GM23248 (cell line): ENCODE measurements at places on chromosomes 4 and X. TPM values are rescaled to one million over a fixed set of nuclear protein-coding genes. Genes with fewer than 3 reads are reported as not detected.

DNA sequence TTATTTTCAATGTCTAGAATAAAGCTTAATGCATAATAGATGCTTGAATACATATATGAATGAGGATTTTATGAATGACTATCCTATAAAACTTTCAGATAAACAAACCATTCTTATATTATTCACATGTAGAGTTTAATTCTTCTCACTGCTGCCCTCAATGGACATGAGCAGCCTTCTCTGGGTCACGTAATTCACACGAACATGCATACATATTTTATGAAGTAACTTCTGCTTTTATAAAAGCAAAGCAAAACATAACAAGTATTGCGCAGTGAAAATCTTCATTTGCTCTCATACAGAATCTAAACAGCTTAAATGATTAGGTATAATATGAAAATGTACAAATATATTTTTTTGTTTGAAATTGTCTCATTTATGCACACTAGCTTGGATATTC is 116.7 kb downstream of the TMA16 start:
- no peaks in the 10 kb centered on the region for H3K36me3 ChIP-seq
- no peaks in the 10 kb centered on the region for H3K4me1 ChIP-seq
- H3K27ac ChIP-seq, result no peak overlapping the region
- H3K4me3 ChIP-seq, result no peak overlapping the region

DNA sequence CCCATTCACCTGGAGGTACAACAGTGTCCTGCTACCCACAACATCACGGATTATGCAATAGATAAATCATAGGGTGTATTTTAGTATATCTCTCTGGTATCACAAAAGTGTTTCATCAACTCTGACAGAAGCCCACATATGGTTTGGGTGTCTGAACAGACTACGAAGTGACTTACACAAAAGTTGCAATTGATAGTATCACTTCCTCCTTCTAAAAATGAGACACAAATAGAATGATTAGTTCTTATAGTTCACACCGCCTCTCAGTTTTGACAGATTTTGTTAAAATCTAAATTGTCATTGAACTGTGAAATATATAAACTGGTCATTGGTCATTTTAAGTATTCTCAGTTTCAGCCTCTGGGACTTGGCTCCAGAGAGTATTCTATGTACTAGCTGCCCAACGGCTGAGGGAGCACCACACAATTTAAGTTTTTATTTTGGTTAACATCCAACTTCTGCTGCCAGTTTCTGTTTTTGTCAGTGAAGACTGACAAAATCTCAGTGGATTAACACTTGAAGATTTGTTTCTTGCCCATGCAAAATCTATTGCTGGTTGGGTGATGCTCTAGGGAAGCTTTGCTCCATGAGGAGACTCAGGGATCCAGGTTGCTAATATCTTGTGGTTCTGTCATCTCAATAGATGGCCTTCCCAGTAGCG is 113.8 kb upstream of the PUDP start:
- peaks cover 14% of the 10 kb centered on the region for H3K4me1 ChIP-seq
- H3K4me3 ChIP-seq, result no peak overlapping the region
- DNase-seq, result no peak
- no peak overlapping the region for H3K27ac ChIP-seq

- no peaks in the 10 kb centered on the region for H3K27me3 ChIP-seq
- DNase-seq, result peak; percentile 79
- peaks cover 7% of the 10 kb centered on the region; the same call in 1 of the 2 replicates for H3K4me1 ChIP-seq
- peak overlapping the region; percentile 97 for H3K4me3 ChIP-seq
Observed at GRCh38 chr4:173531086-173531965, 1.3 kb upstream of the HAND2 start.

DNA sequence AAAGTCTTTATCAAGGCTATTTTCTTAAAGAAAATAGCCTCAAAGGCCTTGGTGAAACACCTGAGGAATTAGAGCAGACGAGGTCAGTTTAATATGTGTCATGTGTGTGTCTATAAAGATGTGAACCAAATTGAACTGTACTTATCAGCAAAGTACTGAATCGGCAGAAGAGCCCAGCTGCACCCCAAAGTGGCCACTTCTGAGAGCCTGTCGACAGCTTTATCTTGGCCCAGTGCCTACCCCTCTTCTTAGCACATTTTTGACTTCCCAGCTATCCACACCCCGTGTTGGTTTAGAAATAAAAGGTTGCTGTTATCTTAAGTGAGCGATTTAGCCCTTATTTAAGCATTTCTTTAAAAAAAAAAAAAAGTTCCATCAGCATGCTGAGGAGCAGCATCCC is 329.7 kb downstream of the FBXW7 start:
- no peaks in the 10 kb centered on the region for H3K36me3 ChIP-seq
- no peaks in the 10 kb centered on the region for H3K27me3 ChIP-seq
- H3K4me1 ChIP-seq, result no peaks in the 10 kb centered on the region; the same call in 1 of the 2 replicates
- H3K27ac ChIP-seq, result no peak overlapping the region

GRCh38 chr4:90977726-90978125 is 850.5 kb downstream of the CCSER1 start:
- DNase-seq, result no peak
- H3K4me1 ChIP-seq, result no peaks in the 10 kb centered on the region
- no peaks in the 10 kb centered on the region for H3K27me3 ChIP-seq
- H3K4me3 ChIP-seq, result no peak overlapping the region
- H3K27ac ChIP-seq, result no peak overlapping the region

DNA sequence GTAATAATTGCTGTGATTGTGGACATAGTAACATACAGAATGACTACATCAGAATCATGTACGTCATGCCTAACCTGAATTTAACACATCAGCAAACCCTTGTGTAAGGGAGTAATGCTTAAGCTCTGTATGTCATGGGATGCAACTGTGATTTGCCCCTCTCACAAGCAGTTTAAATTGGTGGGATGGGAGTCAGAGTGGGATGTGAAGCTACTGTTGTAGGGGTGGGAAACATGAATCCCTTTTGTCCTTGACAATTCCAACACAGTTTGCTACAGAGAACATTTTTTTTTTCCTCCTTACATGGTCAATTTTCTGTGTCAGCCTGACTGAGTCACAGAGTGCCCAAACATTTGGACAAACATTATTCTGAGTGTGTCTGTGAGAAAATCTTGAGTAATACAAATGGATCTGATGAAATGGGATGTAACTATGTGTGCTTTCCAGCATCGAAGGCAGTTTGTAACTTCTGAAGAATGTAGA is 392.8 kb downstream of the GPM6A start:
- DNase-seq, result peak; percentile 96
- peaks cover 62% of the 10 kb centered on the region for H3K4me1 ChIP-seq
- no peaks in the 10 kb centered on the region for H3K36me3 ChIP-seq
- no peaks in the 10 kb centered on the region for H3K27me3 ChIP-seq
- no peak overlapping the region for H3K4me3 ChIP-seq
- H3K27ac ChIP-seq, result peak overlapping the region; percentile 97

DNA sequence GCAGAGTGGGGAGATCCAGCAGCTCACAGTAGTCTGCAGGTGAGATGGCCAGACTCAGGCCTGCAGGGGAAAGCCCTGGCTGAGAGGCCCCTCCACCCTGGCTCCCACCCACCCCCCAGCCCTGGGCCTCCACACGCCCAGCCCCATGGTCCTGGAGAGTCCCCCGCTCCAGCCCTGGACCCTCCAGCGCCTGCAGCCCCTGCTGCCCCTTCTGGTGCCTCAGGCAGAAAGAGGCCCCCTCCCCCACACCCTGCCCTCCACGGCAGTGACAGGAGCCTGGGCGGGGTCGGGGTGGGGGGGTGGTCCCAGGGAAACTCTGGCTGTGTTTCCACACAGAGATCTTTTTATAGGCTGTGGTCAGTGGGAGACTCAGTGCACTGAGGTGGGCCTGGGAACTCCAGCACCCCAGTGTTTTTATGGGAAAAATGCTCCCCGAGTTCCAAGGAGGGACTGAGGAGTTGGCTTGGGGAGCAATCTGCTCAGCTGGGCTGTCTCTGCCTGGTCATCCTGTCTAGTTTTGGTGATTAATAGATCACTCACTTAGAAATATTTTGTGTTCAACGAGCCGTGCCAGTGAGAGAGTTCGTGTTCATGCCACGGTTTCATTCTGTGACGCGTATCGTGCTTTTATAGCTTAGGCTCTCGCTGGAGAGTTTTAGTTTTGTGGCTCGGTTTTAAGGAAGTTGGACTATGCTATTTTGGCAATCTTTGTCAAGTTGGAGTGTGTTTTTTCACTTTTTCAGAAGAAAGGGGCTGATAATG is 53.1 kb upstream of the HGFAC start:
- H3K27me3 ChIP-seq, result no peaks in the 10 kb centered on the region
- H3K4me3 ChIP-seq, result peak overlapping the region; percentile 69
- no peaks in the 10 kb centered on the region for H3K36me3 ChIP-seq
- DNase-seq, result peak; percentile 94
- peaks cover 18% of the 10 kb centered on the region for H3K4me1 ChIP-seq
- H3K27ac ChIP-seq, result peak overlapping the region; percentile 94

DNA sequence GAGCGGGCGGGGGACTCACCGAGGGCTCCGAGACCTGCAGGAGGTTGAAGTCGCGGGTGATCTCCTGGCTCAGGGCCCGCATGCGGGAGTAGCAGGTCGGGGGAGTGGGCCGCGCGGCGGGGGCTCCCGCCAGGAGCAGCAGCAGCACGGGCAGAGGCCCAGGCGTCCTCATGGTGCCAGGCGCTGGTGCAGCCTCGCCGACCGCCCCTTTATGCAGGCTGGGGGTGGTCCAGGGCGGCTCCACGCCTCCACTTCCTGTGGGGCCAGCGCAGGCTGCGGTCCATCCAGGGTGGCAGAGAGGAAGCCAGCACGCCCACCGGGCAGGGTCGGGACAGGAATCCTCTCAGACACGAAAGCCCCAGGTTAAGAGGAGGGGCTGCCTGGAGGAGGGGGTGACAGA is at the start of gene CYTL1:
CYTL1 (minus strand) TSS at position 185 of the 400 bp plus-strand sequence; CDS start at position 172, 13 bp downstream.
- H3K4me1 ChIP-seq, result no peaks in the 10 kb centered on the region
- peaks cover 38% of the 10 kb centered on the region for H3K27me3 ChIP-seq
- no peaks in the 10 kb centered on the region for H3K36me3 ChIP-seq
- DNase-seq, result no peak
- H3K27ac ChIP-seq, result no peak within 1 kb of the TSS

GRCh38 chr4:48629458-48629857 is 139.4 kb downstream of the ZAR1 start:
- no peaks in the 10 kb centered on the region for H3K4me1 ChIP-seq
- no peaks in the 10 kb centered on the region for H3K27me3 ChIP-seq
- no peak overlapping the region for H3K4me3 ChIP-seq
- H3K27ac ChIP-seq, result no peak overlapping the region

GRCh38 chr4:174423257-174423944 is 98.9 kb downstream of the HPGD start:
- H3K4me1 ChIP-seq, result peaks cover 13% of the 10 kb centered on the region
- H3K27ac ChIP-seq, result no peak overlapping the region
- no peaks in the 10 kb centered on the region for H3K36me3 ChIP-seq
- no peak overlapping the region for H3K4me3 ChIP-seq

- no peak overlapping the region for H3K4me3 ChIP-seq
- DNase-seq, result no peak
- no peaks in the 10 kb centered on the region for H3K27me3 ChIP-seq
- peaks cover 12% of the 10 kb centered on the region for H3K4me1 ChIP-seq
- H3K36me3 ChIP-seq, result no peaks in the 10 kb centered on the region
- no peak overlapping the region for H3K27ac ChIP-seq
Observed at GRCh38 chr4:8320386-8320750, 50.8 kb downstream of the HTRA3 start.

DNA sequence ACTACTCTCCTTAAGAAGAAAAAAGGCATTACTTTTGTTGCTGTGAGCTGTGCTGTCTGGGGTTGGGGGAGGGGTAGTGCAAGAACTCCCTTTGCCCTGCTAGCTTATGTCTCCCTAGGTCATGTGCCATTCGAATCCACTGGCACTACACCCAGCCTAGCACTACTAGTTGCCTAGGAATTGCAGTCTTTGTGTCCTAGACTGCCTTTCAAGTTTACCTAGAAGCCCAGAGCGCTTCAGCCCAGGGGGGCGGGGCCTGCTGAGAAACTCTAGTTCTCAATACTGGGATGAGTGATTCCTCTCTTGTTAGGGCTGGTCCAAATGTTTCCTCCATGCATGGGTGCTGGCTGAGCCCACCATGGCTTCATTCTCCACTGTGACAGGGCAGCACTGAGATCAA is 1011.5 kb downstream of the PCDH19 start:
- DNase-seq, result no peak
- no peaks in the 10 kb centered on the region for H3K4me1 ChIP-seq
- no peak overlapping the region for H3K27ac ChIP-seq
- H3K36me3 ChIP-seq, result no peaks in the 10 kb centered on the region
- H3K4me3 ChIP-seq, result no peak overlapping the region

DNA sequence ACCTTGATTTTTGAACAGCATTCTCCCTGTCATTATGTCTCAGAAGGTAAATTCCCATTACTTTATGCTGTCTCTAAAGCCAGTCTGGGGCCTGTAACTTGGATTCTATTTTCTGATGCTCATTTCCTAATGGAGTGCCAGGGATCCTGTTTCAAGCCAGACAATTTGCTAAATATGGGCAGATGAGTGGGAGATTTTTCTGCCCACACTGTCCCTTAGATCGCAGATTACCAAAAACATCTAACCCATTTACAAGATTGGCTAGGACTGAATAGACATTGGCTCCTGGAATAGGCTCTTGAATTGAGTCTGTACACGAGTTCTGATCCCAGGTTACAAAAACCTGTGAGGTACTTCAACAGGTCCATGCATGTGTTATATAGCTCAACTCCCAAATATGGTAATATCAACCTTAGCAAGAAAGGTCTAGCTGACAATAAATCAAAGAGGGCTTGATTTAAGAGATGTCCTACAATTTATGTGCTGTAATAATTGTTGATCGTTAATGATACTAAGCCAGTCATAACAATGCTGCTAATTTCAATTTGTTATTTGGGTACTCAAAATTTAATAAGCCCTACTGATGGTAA is 5.7 kb downstream of the GPC3 start:
- H3K4me1 ChIP-seq, result no peaks in the 10 kb centered on the region
- no peaks in the 10 kb centered on the region for H3K27me3 ChIP-seq
- no peaks in the 10 kb centered on the region for H3K36me3 ChIP-seq

DNA sequence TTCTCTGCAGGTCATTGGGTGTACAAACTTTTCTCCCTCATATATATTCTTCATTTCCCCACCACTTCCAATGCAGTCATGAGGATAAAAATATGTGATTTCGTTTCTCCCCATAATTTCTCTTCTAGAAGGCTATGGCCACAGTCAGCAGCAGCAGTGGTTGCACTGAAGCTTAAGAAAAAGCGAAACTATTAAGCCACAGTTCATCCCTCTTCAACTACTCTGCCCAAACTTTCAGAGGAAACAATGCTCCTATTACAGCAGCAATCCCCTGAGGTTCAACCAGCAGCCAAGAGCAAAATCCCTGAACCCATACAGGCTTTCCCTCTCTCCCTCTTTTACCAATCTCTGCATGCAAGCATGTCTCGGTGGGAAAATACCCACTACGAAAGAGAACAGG is 298.6 kb downstream of the DHX15 start:
- H3K36me3 ChIP-seq, result no peaks in the 10 kb centered on the region
- DNase-seq, result no peak
- H3K4me3 ChIP-seq, result no peak overlapping the region
- H3K27me3 ChIP-seq, result peaks cover 39% of the 10 kb centered on the region
- no peaks in the 10 kb centered on the region for H3K4me1 ChIP-seq

PRKG2 gene
- 4.6 and 7.3 TPM in 2 replicates for total RNA-seq

FGD1 gene
- 8.6 and 9.1 TPM in 2 replicates for total RNA-seq

FHDC1 gene
- total RNA-seq, result 0.22 and 0.25 TPM in 2 replicates

ASB12 gene
- 0.22 TPM in 1 of 2 replicates, not detected in the other for total RNA-seq

TENT5D gene
- total RNA-seq, result not detected in 2 replicates

AGTR2 gene
- not detected in 2 replicates for total RNA-seq

CT55 gene
- total RNA-seq, result not detected in 2 replicates
